ENCODE measurements at places on chromosomes 13 and 19.

- no peak for DNase-seq
Measured at GRCh38 chr19:21626924-21627697, 121.7 kb downstream of the ZNF429 start.

DNA sequence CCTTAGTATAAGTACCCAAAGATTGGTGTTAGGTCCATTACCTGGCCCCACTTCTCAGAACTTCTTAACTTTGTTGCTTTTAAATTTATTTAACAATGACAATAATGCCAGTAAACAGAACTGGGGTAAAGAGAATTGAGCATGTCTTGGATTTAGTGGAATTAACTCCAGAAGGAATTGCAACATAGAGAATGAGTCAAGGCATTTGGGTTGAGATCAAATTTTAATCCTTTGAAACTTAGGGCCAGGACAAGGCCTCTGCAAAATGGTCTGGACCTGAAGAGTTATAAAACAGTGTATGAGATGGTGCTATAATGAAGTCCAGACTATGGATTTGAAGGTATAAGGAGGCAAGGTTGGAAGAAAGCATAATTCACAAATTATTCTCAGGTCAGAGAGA is 1030.4 kb downstream of the SLITRK5 start:
- DNase-seq: no peak

GRCh38 chr13:77919246-77919920 is 752 bp upstream of the EDNRB start:
- no peak for DNase-seq

GRCh38 chr19:19549804-19550464 is 11.9 kb downstream of the CILP2 start:
- no peak for DNase-seq

- DNase-seq: peak; percentile 53
Measured at GRCh38 chr13:22114630-22115311, 443.9 kb downstream of the FGF9 start.

DNA sequence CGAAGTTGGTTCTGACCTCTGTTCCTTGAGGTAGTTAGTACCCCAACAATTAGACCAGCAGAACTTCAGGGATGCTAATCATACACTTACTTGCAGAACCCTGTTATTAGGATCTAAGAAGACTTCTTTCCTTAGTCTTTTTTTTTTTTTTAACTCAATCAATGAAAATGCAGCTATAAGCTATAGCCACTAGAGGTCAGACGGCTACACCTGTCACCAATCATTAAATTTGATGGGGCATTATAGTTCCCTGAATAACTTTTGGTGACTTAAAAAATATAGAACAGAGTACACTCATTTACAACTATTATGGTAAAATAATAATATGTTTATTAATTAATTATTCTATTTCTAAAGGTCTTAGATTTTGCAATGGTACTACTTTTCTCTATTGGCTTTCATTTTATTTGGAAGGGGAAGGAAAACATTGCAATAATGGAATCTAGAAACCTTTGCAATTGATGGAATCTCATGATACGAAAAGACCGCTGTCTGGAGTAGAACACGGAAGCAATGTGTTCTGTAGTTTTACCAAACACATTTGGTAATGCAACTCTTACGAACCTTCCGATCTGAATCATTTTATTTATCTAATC is 483.2 kb downstream of the DIAPH3 start:
- no peak for DNase-seq

DNA sequence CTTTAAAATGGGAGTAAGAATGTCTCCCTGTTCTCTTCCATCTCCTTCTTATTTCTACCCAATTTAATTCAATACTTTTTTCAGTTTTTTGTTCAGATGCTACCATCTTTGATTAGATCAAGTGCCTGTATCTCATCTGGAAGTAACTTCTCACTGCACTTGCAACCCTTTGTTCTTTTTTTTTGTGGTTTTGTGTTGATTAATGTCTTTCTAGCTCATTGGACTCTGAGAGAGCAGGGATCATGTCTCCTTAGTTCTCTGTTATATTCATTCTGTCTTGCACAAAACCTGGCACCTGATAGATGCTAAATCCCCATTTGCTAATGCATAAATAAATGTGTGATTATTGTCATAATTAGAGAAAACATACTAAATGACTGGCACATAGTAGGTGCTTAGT is 834 bp upstream of the ITGBL1 start:
- DNase-seq: no peak

- no peak for DNase-seq
Measured at GRCh38 chr19:10500247-10500592, 2.9 kb downstream of the KEAP1 start.

GRCh38 chr19:11447347-11448262 is 12.2 kb downstream of the PRKCSH start:
- DNase-seq: no peak

DNA sequence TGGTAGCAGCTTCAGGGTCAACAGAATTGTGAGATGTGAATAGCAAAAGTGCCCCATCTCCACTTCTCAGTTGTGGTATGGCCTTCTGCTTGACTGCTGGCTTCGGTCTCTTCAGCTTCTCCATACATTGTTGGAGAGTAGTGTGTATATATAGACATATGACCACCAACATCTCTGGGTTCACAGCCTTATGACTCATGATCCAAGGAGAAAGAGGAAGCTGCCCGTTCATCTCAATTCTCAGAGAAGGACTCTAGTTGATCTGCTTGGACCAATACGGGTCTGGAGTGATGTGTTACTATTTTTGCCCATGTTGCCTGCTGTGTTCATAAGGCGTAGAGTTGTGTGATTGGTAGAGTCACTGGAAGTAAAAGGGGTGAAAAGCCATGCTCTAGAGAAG is 3.6 kb upstream of the COMMD6 start:
- no peak for DNase-seq

- DNase-seq: no peak
Measured at GRCh38 chr13:30332456-30333143, 25.2 kb upstream of the KATNAL1 start.

GRCh38 chr19:1496714-1497577 is 6.0 kb downstream of the REEP6 start:
- no peak for DNase-seq

DNA sequence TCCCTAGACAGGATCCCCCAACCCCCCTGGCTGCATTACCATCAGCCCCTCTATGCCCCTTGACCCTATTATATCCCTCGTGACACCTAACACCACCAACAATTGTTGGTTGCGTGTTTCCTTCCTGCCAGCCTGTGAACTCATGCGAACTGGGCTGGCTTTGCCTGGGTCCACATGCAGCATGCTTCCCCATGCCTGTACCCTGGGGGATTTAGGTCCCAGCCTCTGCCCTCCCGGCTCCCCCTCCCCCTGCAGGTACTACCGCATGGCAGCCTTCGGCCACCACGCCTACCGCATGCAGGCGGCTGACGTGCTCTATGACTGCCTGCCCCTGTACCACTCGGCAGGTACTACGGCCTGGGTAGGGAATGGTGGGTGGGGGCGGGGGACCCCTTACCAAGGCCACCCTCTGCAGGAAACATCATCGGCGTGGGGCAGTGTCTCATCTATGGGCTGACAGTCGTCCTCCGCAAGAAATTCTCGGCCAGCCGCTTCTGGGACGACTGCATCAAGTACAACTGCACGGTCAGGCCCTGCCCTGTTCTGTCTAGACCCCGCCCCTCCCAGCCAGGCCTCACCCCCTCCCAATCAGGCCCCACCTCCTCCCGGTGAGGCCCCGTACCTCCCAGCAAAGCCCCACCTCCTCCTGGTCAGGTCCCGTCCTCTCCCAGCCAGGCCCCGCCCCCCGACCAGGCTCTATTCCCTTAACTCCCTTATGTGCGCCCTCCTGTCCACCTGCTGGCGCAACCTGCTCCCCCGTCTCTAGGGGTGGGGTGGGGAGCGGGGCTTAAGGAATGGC is 18.5 kb downstream of the SLC27A1 start:
- DNase-seq: no peak

DNA sequence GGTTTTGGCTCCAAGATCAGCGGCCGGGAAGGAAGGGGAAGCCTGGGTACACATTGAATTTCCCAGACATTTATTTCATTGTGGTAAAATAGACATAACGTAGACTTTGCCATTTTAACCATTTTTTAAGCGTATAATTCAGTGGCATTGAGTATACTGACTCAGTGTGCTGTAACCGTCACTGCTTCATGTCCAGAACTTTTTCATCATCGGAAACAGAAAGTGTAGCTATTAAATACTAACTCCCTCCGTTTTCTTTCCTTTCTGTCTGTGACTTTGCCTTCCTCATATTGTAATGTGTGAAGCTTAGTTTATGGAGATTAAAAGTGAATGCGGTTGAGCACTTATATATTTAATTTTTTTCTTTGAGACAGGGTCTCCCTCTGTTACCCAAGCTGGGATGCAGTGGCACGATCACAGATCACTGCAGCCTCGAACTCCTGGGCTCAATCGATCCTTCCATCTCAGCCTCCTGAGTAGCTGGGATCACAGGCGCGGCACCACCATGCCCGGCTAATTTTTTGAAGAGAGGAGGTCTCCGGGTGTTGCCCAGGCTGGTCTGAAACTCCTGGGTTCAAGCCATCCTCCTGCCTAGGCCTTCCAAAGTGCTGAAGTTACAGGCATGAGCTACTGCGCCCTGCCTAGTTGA is 1.4 kb downstream of the HNRNPM start:
- DNase-seq: no peak

GRCh38 chr13:78054157-78054556 is 135.5 kb upstream of the EDNRB start:
- DNase-seq: no peak

DNA sequence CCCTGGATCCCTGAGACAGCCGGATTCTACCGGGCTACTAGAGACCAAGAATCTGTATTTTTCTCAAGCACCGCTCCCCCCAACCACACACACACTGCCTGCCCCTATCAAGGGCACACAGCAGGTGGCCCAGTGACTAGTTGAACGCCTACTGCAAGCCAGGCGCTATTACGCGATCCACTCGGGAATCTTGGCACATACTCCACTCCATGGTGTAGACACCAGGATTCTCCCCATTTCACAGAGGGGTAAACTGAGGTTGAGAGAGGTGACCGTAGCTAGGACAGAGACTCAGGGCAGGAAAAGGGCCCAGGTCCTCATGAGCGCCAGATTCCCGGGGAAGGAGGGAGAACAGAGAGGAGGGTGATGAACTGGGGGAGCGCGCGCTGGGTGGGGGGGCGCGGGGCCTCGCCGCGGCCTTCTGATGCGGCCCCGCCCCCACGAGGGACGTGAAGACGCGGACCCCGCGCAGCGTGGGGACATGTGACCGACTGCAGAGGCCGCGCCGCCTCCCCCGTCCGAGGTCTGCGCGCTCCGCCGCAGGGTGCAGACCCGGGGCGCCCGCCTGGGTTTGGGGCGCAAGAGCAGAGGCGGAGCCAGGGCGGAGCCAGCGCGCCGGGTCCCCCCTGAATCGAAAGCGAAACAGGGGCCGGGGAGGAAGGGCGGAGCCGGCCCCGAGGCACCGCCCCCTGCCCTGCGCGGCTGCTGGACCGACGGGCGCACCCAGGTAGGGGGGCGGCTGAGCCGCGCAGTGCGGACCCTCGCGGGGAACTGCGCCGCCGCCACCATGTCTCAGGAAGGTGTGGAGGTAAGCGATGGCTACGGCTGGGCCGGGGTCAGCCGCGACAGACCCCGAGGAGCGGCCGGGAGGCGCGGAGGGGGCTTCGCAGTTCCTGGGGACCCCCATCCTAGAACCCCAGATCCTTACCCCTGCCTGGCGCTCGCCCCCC is at the start of gene SHFL:
Gene SHFL (plus strand): TSS at position 677 of the 950 bp plus-strand sequence. CDS start 111 bp downstream, at position 788.
- no peak for DNase-seq

DNA sequence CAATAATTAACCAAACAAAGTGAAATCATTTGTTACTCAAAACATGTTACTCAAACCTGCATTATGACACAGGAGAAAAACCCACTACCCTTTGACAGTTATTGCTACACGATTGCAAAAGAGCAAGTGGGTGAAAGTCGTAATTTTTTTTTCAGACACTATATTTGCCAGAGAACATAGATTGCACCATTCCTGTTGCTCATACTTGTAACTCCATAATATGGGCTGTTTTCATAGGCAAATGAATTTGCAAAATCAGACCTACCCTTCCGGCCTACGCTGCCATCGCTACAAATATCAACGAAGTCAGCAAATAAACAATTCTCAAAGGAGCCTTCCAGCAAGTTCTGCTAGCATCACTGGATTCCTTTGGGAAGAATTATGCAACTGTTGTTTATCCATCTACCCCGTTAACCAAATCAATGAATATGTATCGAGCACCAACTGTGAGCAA is 396.5 kb downstream of the IRS2 start:
- no peak for DNase-seq

- no peak for DNase-seq
Measured at GRCh38 chr19:54560881-54561385, 12.7 kb upstream of the LILRA2 start.

GRCh38 chr19:2215281-2215751 is 20.8 kb downstream of the PLEKHJ1 start:
- DNase-seq: no peak

DNA sequence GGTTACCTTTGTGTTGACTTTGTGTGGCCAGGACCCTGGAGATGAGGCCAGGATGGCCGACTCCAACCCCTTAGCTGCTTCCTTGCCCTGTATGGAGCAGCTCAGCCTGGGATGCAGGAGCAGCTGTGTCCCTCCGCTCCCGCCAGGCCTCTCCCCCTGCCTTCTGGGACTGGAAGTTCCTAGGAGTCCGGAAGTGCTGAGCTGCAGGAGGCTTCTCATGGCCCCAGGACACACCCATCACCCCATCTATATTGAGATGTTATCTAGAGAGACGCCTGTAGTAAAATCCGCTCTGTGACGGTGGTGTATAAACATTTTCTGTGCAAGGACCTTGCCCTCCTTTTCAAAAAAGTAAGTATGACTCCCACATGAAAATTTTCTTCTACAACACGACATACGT is 27.0 kb downstream of the WTIP start:
- no peak for DNase-seq

DNA sequence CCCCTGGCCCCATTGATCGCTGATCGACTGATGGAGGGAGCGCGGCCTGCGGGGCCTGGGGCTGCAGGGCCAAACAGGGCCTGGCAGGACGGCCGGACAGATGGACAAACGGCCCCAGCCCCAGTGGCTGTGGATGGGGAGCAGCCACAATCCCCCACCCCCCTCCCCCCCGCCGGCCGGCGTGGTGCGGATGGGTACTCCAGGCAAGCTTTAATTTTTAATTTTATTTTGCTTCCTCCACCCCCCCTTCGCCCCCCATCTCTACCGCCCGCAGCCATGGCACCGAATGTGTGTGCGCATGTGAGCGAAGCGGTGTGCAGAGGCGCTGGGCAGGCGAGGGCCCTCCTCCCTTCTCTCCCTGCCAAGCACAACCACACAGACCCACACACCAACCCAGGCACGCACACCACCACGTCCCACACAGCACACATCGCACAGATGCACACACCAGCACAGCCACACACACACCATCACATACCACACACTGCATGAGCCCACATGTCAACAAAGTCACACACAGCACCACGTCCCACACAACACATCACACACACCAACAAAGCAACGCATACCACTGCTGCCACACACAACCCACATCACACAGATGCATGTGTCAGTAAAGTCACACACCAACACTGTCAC is 12.4 kb downstream of the ERFL start:
- no peak for DNase-seq

DNA sequence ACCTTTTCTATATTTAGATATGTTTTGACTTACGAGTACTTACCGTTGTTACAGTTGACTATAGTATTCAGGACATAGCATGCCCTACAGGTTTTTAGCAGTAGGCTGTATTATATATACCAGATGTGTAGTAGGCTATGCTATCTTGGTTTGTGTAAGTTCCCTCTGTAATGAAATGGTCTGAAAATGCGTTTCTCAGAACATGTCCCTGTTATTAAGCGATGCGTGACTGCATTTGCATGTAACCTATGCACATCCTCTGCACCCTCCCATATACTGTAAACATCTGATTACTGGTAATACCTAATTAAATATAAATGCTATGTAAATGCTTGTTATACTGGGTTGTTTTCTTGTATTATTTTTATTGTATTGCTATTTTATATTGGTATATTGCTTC is 6.6 kb downstream of the ZNF766 start:
- DNase-seq: no peak

- no peak for DNase-seq
Measured at GRCh38 chr19:4061178-4061682, 5.5 kb downstream of the ZBTB7A start.
